Activated naive CD4-positive, alpha-beta T cell treated with Interleukin-2 at 50 U/mL for 16 hours (primary cell): ENCODE measurements at places on chromosomes 1 and 21.

DNA sequence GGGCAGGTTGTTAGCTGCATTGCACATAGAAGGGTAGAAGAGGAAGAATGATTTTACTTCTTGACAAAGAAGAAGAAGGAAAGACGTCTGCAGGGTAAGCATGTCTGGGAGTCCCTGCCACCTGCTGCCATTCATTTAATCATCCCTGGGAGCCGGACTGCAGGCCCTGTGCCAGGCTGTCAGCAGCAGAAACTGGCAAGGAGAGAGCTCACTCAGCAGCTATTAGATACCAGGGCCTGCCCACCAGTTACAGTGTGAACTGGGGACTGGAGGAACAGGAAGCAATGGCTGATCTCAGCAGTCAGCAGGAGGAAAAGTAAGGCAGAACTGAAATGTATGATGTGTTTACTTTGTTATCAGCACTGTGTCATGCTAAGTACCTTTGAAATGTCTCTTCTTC, 75.7 kb upstream of the C1orf87 start:
- no peak for DNase-seq

DNA sequence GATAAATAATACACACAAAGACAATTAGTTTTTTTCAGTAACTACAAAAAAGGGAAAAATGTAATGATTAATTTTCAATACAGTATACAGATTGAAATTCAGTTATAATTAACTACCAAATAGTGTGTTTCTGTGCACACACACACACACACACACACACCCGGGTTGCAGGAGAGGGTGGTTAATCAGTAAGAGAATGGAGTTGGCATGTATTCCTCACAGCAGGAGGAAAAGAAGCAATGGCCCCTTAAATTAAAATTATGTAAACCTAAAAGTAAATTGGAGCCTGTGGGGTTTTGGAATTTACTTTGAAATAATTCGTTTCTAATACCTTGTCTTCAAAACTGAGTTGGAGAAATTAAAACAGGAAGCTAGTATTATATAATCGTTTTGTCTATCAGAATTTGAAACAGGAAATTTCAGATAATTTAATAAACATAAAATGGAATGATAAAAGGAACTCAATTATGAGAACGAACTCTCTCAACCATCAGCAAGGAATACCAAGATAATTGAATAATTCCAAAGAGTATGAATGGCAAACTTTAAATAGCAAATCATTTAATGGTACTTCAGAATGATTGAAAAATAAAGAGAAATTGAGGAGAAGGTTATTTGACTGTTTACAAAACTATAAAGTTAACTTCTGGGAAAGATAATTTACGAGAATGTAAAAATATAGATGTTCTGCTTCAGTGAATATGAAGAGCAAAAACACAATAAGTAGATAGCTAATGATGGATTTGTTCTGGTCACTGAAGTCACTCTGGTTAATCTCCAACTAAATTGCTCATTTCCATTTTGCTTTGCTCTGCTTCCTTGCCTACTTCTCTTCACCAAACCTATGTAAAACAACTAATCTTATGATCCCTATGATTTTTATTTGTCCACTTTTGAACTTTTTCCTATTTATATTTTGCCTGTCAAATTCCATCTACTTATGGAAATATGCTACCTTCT, 547.9 kb upstream of the ZP4 start:
- DNase-seq: no peak

GRCh38 chr21:15001113-15001512, 63.7 kb downstream of the NRIP1 start:
- no peak for DNase-seq

DNA sequence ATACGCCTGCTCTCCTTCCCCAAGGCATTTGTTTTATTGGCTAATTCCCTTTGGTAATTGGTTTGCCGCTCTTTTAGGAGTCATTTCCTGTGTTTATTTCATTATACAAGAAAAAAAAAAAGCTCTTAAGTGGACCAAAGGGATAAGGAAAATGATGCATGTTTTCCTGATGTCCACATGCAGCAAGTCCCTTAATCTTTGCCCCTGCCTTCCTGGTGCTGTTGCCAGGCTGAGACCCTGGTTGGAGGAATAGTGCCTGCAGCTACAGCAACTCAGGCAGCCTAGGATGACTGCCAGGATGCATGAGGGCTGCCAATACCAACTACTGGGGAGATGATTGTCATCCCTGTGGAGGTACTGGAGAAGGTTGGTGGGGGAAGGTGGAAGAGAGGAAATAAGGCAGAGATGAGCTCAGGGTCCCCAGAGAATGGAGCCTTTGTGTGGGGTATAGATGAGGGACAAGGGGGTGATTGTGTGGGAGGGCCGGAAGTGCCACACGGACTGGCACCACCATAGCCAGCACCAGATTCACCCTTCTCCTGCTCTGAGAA, 6.1 kb upstream of the GATAD2B start:
- DNase-seq: no peak

- no peak for DNase-seq
Observed at GRCh38 chr1:209797978-209798639, 7.8 kb downstream of the IRF6 start.

GRCh38 chr1:243554686-243555085, 295.4 kb downstream of the AKT3 start:
- DNase-seq: no peak

GRCh38 chr21:25562660-25563059, 44.6 kb downstream of the MRPL39 start:
- peak; percentile 32 for DNase-seq

DNA sequence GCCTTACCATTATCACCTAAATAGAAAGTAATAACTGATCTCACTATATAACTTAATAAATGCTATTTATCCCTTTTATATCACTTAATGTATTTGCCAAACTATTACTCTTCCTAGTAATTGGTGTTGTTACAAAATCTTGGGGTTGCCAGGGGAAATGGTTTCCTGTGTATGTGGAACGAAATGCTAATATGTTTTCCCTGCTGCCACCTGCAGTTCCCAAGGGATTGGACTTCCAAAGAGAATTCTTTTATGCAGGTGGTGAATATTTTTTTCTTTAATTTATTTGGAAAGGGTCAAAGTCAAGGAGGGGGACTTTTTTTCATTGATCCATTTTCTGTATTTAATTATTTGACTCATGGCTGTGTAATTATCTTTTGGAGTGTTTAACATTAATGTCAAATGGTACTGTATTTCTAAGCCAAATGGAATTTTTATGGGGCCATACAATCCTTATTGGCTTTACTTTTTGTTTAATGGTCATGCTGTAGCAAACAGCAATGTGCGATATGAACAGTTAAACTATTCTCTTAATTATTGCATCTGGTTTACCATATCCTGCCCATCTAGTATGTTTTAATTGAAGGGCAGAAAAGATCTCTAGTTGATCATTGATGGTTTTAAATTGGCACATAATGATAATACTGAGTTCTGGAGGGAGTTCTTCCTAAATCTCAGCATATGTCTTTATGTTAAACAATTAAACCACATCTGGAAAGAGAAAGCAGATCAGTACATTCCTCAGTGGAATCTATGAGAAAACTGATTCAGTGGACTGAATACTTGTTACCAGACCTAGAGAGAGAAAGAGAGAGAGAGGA, 486.3 kb downstream of the TTLL7 start:
- no peak for DNase-seq

DNA sequence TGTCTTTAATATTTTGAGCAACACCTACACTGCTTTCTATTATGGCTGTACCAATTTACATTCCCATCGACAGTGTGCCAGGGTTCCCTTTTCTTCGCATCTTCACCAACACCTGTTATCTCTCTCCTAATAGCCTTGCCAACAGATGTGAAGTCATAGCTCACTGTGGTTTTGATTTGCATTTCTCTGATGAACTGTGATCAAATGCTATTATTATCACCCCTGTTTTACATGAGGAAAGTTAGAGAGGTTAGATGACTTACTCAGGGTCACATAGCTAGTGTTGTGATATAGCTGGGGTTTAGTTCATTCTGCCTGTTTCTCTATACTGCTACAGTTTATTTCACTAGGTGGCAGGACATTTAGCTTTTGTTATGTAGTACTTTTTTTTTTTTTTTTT, 204.1 kb downstream of the FMN2 start:
- no peak for DNase-seq

GRCh38 chr1:229271448-229272159, 693 bp downstream of the RAB4A start:
- peak; percentile 47 for DNase-seq

DNA sequence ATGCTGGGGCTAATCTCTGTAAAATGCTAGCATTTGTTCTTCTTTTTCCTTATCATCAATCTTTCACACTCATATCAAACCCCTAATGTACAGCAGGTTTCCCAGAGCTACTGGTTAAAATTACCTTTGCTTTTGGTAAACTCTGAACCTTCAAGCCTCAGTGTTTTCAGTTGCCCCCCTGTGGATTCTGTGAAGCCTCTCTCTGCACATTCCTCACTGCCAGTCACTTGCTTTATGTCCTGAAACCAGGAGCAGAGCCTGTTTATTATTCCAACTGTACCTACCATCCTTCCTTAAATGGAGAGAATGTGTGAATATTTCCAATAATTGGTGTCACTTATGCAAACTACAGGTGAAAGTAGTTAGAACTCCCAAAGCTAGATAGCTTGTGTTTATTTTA, 134.2 kb downstream of the NEK7 start:
- no peak for DNase-seq

DNA sequence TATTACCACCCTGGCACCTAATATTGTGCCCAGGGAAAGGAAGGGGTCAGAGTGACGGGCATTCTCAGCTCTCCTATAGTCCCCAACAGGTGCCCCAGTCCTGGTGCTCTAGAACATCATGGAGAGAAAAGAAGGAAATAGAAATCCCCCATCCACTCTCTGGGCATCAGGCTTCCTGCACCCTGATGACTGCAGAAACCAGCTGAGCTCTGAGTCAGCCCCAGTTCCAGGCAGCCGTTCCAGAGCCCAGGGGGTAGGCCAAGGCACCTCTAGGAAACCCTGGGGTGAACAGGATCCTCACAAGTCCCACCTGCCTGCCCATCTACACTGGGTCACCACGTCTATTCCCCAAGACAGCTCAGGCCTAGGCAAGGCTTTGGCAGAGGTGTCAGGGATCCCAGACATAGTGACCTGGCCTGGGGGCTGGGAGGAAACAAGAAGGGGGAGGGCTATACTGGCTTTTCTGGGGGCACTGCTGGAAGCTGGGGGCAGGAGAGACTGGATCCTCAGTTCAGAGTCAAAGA, 709 bp downstream of the NECTIN4 start:
- no peak for DNase-seq

DNA sequence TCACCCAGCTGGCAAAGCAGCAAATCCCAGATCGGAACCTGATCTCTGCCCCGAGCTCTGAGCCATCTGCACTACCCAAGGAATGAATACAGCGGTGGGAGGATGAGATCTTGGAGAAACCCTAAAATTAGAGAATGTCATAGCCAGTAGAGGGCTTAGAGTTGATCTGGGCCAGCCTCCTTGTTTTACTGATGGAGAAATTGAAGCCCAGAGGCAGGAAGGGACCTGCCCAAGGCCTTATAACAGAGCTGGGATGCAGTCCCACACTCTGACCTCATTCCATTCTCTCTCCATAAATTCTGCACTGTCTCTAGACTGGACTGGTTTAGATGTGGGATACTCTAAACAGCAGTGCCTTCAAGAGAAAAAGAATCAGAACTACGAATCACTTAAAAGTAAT, 4.8 kb upstream of the SFN start:
- no peak for DNase-seq

GRCh38 chr1:159005161-159005560, 4.5 kb upstream of the IFI16 start:
- DNase-seq: no peak

- no peak for DNase-seq
Observed at GRCh38 chr21:41750051-41750450, 16.8 kb downstream of the RIPK4 start.

DNA sequence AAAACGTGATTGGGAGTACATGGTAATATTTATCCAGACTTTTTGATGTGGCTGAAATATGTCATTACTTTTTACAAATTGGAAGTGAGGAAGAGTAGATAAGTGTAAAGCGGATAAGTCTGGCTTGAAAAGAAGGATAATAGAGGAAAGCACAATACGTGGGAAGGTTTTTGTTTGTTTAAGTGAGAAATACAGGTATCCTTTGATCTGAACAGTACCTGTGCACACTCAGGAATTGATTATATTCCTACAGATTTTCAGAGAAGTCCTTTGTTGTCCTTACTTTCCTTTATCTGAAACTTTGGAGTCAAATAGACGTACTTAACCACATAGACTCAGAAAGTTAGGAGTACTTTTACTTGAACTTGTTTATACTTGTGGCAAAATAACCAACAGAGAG, 20.2 kb downstream of the CCDC18 start:
- no peak for DNase-seq

- DNase-seq: no peak
Observed at GRCh38 chr1:165174491-165174890, 182.0 kb downstream of the LMX1A start.

DNA sequence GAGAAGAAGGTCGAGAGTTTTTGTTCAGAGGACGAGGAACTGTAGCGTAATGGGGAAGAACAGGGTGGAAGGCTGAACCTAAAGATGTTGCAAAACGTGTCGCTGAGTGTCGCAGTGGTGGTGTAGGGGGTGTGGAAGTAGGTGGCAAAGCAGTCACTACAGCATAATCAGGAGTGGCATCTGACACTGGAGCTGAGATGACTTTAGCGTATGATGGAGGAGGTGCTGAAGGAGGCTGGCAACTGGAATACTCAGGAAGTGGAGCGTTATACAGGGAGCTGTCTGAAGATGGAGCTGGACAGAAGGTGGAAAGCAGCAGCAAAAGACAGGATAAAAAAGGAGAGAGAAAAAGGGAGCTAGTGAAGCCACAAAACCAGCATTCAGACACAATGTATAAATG, 89.9 kb upstream of the LBR start:
- DNase-seq: no peak

- no peak for DNase-seq
Observed at GRCh38 chr21:29639366-29640079, 300.3 kb downstream of the GRIK1 start.

DNA sequence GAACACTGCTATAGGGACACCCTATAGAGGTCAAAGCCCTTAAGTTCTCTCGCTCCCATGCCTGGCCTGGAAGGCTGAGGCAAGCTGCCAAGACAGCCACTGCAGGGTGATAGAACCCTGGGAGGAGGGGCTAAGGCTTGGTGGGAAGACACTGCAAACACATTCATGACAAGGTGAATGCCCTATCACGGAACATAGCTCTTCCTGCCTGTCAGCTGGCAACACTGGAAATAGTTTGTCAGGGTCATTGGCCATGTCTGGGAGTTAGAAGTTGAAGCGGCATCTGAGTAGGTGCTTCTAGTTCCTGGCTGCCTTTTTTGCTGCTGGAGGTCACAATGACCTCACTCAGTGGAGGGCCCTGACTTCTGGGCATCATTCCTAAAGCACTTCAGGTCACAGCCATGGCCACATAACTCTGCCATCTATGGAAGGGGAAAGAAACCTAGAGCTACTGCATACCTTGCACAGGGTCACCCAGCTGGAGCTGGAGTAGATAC, 4.2 kb downstream of the FABP3 start:
- no peak for DNase-seq
